IPS DF 6.9 (cell line): ENCODE measurements at places on chromosomes 12 and 14.

- no peak for DNase-seq
Measured at GRCh38 chr14:95157048-95157326, 342 bp downstream of the DICER1 start.

GRCh38 chr12:10601860-10602259 is 11.5 kb downstream of the MAGOHB start:
- no peak for DNase-seq

DNA sequence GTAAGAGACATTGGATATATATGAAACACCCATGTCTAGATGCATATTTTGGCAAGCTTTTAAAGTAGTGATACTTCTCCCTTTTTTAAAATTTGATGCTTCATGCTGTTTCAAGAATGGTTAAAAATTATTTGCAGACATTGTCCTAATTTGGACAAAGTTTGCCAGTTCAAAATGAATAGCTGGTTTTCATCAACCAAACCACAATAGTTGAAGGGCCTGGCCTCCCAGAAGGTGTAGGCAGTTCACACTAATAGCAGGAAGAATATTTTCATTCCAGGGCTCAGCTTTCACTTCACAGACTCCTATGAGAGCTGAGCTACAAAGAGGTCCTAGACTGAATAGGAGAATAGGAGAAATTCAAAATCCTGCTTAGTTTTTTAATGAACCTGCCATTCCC is 78.7 kb downstream of the STXBP6 start:
- DNase-seq = no peak

GRCh38 chr12:12999959-13000615 is at the start of gene HEBP1:
HEBP1 (minus strand) TSS chr12:13000265; CDS start chr12:13000114, 151 bp downstream.
- no peak for DNase-seq

- no peak for DNase-seq
Measured at GRCh38 chr14:77883847-77884238, 83.9 kb downstream of the ADCK1 start.

DNA sequence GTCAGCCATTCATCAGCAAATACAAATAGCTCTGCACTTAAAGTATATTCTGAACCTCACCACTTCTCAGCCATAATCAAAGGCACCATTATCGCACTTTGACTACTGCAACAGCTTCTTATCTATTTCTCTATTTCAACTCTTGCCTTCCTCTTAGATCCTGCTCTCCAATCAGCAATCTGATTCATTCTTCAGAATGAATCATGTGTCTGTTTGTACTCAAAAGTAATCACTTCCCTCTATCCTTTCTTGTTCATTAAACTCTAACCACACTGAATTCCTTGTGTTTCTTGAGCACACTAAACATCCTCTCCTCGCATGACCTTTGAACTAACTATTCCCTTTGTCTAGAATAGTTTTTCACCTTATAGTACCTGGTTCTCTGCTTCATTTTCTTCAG is 12.8 kb upstream of the OR4E1 start:
- DNase-seq = no peak
